A549 (cell line): ENCODE measurements at places on chromosomes 16 and 17. TPM values are rescaled to one million over a fixed set of nuclear protein-coding genes. Genes with fewer than 3 reads are reported as not detected.

The KRT24 gene
- not detected in 3 replicates for polyA plus RNA-seq

The LRRC37A gene
- polyA plus RNA-seq, result 0.36 to 0.43 TPM (median 0.36 TPM) in 3 replicates

DNA sequence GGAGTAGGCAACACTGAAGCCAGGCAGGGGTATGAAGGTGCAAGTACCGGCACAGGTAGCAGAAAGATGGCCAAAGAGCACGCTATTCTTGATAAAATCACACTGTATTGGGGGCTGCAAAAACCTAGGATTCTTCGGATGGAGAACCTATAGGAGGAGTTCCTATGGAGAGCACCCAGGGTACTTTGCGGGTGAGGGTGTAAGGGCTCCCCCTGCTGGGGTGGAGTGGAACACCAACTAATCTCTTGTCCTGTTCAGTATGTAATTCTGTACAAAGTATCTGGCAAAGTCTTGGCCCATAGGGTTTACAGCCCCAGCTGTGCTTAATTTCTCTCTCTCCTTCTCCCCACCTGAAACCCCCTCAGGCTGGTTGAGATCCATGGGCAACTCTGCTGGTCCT, 393.1 kb upstream of the ASIC2 start:
- DNase-seq, result peak; percentile 28

GRCh38 chr17:21463779-21464407, 87.7 kb downstream of the KCNJ12 start:
- DNase-seq, result no peak

GRCh38 chr17:12107905-12108304, 87.2 kb downstream of the MAP2K4 start:
- DNase-seq, result no peak

- no peak for DNase-seq
Measured at GRCh38 chr16:86384263-86384649, 126.1 kb upstream of the FOXF1 start.

DNA sequence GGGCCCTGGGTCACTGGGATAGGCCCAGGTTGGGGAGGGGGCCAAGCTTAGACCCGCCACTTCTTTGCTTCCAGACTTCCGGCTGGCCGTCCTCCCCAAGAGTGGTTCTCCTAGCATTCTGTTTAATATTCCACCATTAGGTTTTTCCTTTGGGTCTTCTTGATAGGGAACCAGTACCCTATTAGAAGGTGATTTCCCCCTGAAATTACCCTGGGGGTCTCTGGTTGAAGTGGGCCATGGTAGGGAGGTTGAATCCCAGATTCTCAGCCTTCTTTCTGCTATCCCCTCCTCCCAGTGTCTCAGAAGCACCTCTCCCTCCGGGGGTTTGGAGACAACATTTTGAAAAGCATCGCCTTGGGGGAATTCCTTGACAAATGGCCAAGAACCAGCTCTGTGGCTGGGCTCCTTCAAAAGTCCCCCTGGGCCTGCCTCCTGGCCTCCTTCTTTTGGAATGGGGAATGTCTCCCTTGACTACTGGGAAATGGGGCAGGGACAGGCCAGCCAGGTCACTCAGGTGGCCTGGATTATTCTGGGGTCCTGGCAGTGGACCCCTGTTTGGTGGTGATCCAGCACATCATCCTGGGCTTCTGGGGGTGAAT, 5.7 kb downstream of the LASP1 start:
- no peak for DNase-seq

The KRTAP9-2 gene
- not detected in 3 replicates for polyA plus RNA-seq

DNA sequence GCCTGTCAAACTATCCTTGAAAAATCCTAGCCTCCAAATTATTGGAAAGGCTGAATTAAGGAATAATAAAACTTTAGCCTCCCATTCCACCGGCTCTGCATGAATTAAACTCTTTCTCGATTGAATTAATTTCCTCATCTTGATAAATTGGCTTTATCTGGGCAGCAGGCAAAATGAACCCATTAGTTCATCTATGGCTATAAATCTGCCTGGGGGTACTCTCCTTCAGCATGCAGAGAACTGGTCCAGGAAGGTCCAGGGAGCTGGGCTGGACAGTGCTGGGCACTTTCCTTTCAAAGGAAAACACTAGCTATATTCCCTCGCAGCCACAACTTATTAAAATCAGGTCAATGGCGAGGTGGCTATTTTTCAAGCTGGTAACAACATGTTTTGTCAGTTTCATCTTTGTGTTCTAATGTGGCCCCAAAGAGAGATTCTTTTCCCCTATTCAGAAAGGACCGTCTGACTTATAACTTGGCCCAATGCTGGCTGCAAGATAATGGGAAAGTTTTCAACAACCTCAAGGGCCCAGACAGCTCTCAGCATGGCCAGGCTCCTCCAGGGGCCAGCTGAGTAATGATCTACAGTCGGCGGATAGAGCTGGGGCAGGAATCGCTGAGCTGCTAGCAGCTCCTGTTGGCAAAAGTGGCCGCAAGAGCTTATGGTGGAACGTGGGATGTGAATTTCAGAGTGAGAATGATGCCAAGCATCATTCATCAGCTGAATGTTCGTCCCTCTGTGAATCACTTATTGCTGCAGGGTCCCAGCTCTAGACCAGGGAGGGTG, 326.9 kb downstream of the SLC39A11 start:
- DNase-seq, result no peak

DNA sequence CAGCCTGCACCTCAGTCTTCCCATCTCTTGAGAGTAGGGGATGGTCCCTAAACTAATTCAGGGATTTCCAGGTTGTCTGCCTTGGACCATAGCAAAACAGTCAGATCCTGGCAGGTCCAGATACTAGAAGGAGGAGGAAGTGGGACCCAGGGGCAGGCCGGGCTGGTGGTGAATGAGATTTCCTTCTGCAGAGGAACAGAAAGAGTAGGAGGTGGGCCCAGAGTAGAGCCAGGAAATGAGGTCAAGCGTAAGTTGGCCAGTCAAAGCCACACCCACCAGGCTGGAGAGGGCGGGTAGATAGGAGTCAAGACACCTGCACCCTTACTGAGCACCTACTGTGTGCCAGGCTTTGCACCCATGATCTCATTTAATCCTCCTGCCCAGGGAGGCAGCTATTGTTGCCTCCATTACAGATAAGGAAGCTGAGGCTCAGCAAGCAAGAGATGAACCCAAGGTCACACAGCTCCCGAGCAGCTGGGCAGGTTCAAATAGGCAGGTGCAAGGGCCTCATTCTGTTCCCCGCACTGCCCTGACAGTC, 2.6 kb downstream of the CDH5 start:
- DNase-seq, result no peak

DNA sequence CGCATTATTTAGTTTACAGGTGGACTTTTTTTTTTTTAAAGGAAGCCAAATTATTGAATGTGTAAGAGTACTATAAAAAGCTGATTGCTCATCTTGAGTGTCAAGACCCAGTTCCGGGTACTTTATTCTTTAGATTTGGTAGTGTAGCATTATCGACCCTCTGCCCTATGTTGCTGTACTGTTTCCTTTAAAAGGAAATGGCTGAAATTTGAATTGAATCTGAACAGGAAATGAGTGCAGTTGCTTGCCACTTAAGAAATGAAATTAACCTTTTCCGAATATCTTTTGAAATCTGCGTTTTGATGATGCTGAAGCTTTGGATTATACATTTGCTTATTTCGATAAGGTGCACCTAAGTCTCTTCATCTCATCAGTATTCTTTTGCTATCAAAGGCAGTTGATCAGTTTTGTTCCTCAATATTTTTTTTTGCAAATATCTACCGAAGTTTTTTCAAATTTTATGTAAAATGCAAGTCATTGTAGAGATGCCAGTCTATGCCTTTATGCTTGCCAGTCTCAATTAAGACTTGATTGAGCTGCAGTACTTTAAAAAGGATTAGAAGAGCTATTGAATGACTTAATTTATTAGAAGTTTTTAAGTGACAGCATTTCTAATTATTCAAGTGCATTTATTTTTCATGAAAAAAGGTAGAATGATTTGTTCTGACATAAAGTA, 1.8 kb downstream of the GGNBP2 start:
- no peak for DNase-seq

The IL34 gene
- polyA plus RNA-seq, result 0.29 to 0.89 TPM (median 0.40 TPM) in 3 replicates

DNA sequence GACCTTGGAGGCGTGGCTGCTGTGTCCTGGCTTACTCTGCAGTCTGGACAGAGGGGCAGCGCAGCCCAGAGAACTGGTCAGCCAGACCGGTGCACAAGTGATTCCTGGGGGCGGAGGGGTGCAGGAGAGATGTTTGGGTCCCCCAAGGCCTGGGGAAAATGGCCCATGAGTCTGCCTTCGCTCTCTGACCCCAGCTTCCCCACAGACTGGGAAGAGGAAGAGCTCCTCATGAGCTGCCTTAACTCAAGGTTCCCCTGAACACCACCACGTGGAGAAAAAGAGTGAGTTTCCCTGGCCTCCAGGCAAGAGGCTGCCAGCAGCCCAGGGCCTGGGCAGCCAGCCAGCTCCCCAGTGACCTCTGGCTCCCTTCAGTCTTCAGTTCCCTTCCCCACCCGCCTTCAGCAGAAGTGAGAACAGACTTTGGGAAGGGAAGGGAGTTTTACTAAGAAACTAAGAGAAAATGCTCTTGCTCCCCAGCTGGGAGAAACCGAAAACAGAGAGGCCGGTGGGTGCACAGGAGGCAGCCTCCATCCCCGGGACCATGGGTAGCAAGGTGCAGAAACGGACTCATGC, 2.0 kb upstream of the C17orf99 start:
- DNase-seq, result no peak
